ENCODE measurements at places on chromosomes 16 and 17.
A peak's percentile ranks its signal among the peaks of the same experiment; 100 is the strongest.

- no peak for DNase-seq
Observed at GRCh38 chr16:8708536-8708935, 34.1 kb downstream of the ABAT start.

- no peak for DNase-seq
Observed at GRCh38 chr16:27660507-27660906, 110.6 kb downstream of the KATNIP start.

- no peak for DNase-seq
Observed at GRCh38 chr16:75862098-75862386, 135.8 kb upstream of the CPHXL start.

DNA sequence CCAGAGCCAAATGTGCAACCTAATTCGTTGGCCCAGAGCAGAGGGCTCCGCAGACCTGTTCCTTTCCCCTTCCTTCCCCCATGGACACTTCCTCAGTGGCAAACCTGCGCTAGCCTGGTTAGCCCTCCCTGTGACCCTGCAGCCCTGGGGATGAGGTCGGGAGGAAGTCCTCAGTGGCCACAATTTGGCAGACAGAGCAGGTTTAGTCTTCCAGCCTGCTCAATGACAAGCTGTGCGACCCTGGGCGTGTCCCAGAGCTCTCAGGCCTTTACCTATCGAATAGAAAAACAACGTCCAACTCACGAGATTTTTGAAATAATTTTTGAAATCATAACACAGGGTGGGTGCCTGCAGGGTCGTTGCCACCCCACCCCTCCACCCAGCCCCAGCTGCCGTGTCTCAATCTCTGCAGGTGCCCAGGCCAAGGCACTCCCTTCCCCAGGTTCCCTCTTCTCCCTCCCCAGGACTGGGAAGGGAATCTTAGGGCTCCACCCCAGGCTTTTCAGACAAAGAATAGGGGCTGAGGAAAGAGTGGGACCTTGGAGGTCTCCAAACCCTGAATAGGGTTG, 1.4 kb downstream of the HBM start:
- no peak for DNase-seq

GRCh38 chr17:4448197-4448980, 14.6 kb downstream of the SPNS3 start:
- no peak for DNase-seq

- DNase-seq, result peak; percentile 60
Observed at GRCh38 chr17:46013502-46014165, 14.6 kb downstream of the STH start.

- no peak for DNase-seq
Observed at GRCh38 chr16:2470603-2471015, 488 bp upstream of the NTN3 start.

DNA sequence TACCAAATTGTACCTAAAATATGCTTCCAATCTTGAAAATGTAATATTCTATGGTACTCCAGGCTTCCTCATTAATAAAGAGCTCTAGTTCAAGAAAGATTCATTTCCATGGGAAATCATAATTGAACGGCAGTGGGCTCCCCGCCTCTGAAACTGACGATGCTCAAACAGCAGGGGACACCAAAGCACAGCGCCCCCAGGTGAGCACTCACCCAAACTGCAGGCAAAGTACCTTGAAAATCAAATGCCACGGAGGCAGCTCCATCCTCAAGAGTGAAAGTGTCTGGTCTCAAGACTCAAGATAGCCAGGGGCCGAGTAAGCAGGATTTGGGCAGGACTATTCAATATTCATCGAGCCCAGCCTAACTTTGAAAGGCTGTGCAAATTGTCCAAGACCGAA, 217.4 kb upstream of the TNRC6C start:
- DNase-seq, result no peak

GRCh38 chr16:89320782-89321501, 103.4 kb downstream of the ZNF778 start:
- no peak for DNase-seq

- DNase-seq, result no peak
Observed at GRCh38 chr16:86059253-86060171, 160.6 kb downstream of the IRF8 start.

- DNase-seq, result no peak
Observed at GRCh38 chr17:75517297-75517865, 1.1 kb downstream of the TSEN54 start.

- DNase-seq, result no peak
Observed at GRCh38 chr16:80509872-80510271, 30.9 kb upstream of the DYNLRB2 start.

DNA sequence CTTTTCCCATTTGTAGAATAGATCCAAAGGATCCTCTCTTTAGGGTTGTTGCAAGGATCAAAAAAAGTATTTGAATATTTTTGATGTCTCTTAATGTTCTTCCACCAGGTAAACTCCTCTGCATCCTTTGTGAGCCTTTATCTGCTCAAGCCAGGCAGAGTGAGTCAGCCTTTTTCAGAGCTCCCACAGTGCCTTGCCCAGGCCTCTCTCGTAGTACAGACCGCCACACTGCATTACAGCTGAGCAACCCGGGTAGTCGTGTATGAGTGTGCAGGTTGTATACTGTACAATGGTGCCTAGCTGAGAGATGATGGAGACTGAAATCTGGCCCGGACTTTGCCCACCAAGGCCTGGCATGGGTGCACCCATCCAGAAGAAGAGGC, 20.9 kb downstream of the RHBDL3 start:
- no peak for DNase-seq

- DNase-seq, result no peak
Observed at GRCh38 chr17:66893382-66893781, 58.5 kb downstream of the CACNG5 start.

- DNase-seq, result peak; percentile 10
Observed at GRCh38 chr17:56603486-56604238, 10.2 kb downstream of the NOG start.

GRCh38 chr16:86142801-86143236, 243.9 kb downstream of the IRF8 start:
- no peak for DNase-seq

DNA sequence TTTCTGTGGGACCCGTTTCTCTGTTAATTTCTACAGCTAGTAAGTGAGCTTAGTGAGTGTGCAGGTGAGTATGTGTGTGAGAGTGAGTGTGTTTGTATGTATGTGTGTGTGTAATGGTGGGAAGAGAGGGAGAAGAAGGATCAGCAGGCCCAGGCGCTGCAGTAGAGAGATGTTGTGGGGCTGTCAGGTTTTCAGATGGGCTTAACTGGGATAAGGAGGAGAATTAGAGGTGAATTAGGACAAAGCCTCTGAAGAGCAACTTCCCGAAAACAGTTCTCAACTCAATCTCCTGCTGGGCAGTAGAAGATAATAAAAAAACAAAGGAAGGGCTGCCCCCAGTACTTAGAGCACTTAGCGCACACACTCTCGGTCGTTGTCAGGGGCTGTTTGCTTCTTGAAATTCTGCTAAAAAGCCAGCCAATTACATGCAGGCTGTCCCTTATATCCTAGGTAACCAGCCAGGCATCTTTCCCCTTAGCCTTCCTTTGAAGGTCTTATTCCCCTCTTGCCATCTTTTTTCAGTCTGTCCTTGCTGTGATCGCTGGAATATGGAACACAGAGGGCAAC, 63.4 kb downstream of the CLEC16A start:
- DNase-seq, result no peak

DNA sequence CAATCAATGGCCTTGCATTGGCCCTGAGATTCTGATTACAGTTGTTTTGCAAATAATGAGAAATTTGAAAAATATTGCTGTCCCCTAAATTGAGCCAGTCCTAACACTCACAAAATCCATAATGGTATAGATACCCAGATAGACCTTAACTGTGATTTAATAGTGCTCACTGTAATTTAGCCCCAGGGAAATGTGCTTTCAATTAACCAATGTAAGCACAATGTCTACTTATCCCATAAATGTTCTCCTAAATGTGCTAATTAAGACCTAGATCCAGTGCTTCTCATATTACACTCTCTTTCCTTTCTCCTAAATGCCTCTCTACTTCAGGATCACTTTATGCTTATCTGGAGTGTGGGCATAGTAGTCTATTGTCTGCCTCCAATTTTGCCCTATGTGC, 417.8 kb upstream of the CCL2 start:
- DNase-seq, result no peak

DNA sequence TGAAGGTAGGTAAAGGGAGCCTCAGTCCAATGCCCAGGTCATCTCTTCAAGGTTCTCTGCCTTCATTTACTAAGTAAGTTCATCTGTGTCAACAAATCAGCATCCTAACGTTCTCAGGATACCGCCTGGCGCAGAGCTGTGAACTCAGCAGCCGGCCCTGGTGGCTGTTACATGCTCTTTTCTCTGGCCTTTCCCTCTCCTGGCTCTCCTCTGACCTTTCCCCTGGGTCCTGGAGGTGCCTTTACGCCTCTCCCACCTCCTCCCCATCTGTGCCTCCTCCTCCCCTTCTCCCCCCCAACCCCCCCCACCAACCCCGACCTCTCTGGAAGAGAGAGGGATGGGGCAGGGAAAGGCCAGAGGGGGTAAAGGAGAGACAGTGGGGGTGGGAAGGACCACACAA, 19.5 kb downstream of the COTL1 start:
- DNase-seq, result no peak

GRCh38 chr17:14427900-14428647, 127.2 kb downstream of the HS3ST3B1 start:
- DNase-seq, result no peak

- DNase-seq, result peak; percentile 10
Observed at GRCh38 chr16:64122177-64122576, 999.7 kb downstream of the CDH11 start.

DNA sequence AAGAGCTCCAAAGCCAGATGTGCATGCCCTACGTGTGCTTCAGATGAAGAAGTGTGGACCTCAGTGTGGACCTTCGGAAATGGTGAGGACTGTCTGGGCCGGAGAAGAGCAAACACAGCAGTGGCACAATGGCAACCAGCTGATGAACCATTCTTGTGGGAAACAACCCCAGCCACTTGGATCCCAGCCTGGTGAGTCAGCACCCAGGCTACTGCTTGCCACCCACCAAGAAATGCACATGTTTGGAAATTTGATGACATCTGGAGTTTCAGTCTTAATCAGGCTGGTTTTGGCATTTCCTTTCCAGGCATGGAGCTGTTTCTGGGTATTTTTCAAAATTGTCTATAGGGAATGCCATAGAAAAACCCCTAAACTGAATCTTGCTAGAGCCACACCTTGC, 42.7 kb downstream of the DYNLRB2 start:
- DNase-seq, result peak; percentile 81

DNA sequence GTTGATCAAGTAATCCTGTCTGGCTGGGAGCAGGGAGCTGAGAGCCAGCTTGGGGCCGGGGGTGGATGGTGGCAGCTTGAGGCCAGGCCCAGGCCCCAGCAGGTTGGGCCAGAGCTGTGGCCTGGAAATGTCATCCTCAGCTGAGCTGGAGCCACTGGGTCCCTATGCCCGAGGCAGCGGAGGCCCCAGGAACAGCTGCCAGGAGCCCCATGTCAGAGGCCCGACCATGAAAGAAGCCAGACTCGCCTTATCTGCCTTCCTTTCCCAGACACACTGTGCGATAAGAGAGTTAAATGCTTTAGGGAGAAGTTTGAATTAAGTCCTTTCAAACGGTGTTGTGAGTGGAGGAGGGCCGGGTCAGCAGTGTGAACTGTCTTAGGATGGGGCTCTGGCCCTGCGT, 3.5 kb downstream of the SMTNL2 start:
- no peak for DNase-seq

DNA sequence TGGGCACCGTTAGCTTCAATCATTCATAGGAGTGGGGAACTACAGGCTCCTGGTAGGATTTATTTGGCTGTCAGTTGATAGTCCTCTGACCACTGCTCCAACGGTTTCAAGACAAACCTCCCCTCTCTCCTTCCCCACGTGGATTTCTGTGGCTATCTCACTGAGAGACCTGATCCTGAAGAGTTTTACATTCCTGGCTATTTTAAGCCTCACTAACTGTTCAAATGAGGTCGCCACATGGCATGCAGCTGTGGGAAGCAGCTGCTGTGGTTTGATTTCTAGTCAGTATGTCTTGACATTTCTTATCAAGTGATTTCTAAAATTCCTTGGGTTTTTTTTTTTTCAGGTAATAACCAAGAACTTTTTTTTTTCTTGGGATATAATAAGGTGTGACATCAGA, 38.3 kb downstream of the CDK5R1 start:
- DNase-seq, result peak; percentile 76

DNA sequence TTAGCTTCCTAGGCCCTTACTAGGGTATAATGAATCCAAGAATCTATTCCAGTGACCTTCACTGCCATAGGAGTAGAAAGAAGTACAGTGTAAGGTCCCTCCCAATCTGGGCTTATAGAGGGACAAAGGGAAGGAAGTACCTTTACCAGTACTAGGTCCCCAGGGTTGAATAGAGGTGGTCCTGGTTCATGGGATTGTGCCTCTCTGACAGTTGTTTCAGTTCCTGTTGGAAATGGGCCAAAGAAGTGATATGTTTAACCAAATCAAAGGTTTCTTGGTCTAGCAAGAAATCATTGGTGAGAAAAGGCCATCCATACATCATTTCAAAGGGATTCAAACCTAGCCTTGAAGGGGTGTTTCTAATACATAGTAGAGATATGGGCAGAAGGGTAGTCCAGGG, 16.0 kb upstream of the ZNHIT3 start:
- DNase-seq, result no peak

DNA sequence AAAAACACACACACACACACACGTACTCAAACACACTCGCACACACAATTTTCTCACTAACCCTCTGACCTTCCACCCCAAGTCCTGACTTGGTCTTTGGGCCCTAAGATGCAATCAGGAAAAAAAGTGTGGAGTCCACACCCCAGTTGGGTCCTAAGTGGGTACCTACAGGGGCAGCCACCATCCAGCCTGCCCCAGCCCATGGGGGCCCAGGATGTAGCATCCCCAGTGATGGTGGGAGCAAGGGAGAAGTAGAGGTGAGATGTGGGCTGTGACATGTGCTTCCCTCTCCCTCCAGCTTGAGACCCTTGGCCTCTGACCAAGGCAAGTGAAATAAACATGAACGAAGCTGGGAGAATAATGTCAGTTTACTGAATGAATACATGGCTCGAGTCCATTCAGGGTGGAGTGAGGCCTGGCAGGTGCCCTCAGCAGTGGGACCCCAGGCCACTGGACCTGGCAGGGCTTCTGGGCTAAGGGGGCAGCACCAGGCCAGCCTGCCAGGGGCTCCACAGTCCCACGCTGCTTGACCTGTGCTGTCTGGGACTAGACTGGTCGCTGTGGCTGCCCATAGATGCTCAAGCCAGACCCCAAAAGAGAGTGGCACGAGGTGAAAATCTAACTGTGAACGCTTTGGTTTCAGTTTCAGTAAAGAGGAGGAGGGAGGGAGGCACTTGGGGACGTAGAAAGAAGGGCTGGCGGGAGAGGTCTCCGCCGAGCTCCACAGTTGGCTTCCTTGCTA, 73.7 kb downstream of the MRC2 start:
- DNase-seq, result no peak

- DNase-seq, result no peak
Observed at GRCh38 chr17:38333635-38334295, 10.0 kb downstream of the GPR179 start.

All from fibroblast of skin of right biceps (primary cell).